Activated effector memory CD4-positive, alpha-beta T cell treated with anti-CD3 and anti-CD28 coated beads, Interleukin-2, amount 50 U/mL, for 16 hours (primary cell): ENCODE measurements at places on chromosomes 16 and 17.
A peak's percentile ranks its signal among the peaks of the same experiment; 100 is the strongest.

DNA sequence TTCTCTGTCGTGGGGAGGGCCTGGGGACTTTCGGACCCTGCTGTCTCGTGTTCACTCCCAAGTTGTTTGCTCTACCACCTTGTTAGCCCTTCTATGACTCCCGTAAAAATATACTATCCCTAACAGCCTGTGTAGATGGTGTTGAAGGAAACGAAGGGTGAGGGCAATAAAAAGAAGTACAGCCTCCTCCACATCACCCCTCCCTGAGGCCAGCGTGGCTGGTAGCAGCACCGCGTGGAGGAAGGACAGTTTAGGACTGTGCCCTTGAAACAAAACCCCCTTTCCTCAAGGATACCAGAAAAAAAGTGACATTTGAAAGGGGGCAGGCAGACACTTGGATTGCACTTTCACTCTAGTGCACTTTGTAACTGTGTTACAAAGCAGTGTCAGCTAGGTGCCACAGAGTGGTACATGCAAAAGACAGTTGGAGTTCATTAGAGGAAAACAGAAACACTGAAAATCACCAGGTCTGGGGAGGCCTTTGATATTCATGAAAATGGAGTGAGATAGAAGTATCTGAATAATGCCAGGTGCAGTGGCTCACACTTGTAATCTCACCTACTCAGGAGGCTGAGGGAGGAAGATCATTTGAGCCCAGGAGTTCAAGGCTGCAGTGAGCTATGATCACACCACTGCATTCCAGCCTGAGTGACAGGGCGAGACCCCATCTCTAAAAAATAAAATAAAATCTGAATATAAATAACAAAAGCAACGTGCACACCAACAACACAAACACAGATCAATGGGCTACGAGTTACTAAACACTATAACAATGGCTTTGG, 53.8 kb downstream of the TBX4 start:
- DNase-seq: no peak

DNA sequence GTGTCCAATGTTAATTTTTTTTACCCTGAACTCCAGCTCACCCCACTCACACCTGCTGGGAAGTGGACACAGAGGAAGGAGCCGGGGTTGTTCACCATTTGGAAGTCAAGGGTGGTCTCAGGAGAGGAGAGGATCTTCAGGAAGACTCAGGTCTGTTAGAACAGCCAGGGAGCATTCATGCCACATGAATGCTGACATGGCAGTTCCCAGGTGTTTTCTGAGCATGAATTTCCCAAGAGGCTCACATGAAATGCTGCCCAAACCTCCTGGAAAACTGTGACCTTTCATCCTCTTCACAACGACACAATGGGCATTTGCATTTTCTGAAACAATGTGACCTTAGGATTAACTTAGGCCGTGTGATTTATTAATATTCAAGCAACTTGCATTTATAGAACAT, 2409.2 kb downstream of the TP53TG3F start:
- no peak for DNase-seq

- peak; percentile 84 for DNase-seq
These were observed 481 bp downstream of the MYO19 start for GRCh38 chr17:36533935-36534839.

GRCh38 chr17:36602924-36603384, 1.6 kb downstream of the MRM1 start:
- peak; percentile 86 for DNase-seq
